Left renal cortex interstitium (tissue), 4 donors: ENCODE measurements at places on chromosomes 2 and 18.

DNA sequence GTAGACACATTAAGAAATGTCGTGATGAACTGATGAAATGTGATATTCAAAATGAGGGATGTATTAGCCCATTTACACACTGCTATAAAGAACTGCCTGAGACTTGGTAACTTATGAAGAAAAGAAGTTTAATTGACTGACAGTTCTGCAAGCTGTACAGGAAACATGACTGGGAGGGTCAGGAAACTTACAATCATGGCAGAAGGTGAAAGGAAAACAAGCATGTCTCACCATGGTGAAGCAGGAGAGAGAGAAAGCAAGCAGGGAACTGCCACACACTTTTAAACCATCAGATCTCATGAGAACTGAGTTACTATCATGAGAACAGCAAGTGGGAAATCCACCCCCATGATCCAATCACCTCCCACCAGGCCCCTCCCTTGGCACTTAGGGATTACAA lies 1010.8 kb upstream of the CELF4 start:
- DNase-seq = no peak

DNA sequence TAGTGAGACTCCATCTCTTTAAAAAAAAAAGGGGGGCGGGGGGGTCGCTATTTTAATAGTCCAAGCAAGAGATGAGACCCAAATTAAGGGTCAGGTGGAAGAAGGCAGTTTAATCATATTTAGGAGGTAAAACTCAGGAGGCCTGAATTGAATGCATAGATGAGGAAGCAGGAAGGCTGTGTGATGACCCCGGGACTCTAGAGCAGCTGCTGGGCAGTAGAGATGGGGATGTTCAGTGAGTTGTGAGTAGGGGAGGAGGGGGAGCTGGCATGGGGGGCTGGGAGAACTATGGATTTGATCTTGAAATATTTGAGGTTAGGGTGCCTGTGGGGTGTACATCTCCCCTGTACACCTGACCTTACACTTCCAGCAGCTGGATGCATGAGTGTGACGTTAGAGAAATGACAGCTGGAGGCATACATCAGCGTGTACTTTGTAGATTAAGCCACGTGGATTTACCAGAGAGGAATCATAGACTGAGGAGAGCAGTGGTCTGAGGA lies 41.0 kb downstream of the GALM start:
- no peak for DNase-seq

DNA sequence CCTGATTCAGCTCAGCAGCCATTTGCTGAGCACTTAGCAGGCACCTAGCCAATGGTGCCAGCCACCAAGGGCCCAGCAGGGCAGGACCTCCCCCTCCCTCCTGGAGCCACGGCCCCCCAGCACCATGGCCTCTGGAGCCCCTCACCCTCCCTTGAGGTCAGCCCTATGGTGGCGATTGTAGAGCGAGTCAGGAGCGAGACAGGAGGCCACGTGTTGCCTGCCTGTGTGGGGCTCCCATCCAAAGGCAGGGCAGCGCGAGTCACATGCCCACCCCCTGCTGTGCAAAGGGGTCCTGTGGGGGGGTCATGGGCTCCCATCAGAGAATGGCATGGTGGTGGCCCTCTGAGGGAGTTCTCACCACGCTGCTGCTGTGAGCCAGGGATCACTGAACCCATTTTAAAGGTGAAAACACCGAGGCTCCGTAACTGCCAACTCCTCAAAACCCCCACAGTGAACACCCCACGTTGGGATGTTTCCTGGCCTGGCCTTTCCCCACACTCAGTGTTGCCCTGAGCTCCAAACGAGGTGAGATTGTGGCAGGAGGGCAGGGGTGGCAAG lies 35.6 kb downstream of the RAMP1 start:
- no peak for DNase-seq

DNA sequence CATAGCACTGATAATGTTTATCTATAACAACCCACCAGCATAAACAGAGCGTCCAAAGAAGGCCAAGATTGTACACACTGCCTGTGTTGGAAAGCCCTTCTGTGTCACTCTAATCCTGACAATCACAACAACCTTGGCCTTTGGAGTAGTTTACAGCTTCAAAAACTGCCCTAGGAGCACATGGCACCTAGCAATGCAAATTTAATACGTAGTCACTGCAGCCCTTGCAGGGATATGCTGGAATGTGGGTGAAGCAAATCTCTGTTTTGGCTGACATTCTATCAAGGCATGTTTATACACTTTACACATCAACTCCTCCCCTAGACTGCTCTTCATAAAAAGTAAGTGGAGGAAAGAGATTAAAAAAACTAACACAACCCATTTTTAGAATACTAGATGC lies 66.8 kb downstream of the GRB14 start:
- DNase-seq = no peak

- no peak for DNase-seq
Measured at GRCh38 chr18:30451981-30452380, 590.6 kb downstream of the DSC3 start.

- no peak for DNase-seq
Measured at GRCh38 chr2:73939419-73939818, 12.7 kb downstream of the DGUOK start.

GRCh38 chr2:105405291-105405690 lies 6.4 kb upstream of the FHL2 start:
- no peak for DNase-seq

DNA sequence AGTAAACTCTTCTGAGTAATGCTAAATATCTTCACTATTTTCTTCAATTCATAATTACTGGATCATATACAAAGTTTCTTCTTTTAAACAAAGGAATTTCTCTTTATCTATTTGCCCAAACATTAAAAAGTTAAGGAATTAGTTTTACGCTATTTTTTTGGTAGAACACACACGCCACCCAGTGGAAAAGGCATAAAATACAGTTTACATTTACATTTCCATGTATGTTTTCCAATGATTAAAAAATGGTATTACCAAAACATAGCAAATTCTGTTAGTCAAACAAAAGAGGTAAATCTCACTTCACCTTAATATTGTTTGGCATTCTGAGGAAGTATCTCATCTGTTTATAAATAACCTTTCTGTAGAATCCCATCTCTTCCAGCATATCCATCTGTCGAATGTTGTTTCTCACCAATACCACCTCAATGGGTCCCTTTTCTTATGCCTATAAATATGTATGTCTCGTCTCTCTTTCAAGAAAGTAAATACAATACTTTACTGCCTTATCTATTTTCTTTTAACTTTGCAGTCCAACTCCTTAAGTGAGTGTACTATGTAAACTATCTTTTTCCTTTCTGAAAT lies 7.2 kb downstream of the BOLL start:
- DNase-seq = peak; percentile 4

- DNase-seq = no peak
Measured at GRCh38 chr2:140775411-140775810, 1355.4 kb downstream of the LRP1B start.

DNA sequence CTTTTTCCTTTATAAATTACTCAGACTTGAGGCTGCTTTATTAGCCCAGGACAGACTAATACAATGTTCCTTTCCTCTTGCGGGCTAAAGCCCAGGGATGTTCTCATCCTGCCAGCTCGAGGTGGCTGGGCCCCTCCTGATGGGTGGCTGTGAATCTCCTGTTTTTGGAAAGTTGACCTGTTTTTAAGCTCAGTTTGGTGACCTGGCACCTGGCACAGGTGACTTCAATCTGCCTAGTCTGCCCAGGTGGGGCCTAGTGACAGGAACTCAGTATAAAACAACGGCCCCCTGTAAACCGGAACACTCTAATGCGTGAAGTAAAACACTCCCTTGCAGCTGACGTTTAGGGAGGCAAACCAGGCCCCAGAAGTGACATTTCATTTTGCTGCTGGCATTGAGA lies 92.7 kb upstream of the SNTG2 start:
- no peak for DNase-seq

- no peak for DNase-seq
Measured at GRCh38 chr2:63345285-63345633, 243.0 kb downstream of the WDPCP start.

DNA sequence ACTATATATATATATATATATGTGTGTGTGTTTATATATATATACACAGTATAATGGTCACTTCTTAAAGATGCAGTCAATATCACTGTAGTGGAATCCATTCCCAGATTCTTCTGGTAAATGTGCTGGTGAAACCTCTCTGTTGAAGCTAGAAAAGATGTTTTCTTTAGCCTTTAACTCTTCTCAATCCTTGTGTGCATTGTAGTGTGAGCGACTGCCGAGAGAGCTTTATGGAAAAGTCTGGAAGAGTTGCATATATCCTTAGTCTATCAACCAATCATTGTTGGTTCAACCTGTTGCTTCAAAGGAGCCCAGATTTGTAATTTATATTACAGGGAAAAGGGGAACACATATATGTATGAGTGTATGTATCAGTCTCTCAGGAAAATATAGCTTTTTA lies 27.7 kb downstream of the SLC66A3 start:
- no peak for DNase-seq

- no peak for DNase-seq
Measured at GRCh38 chr2:86031151-86031550, 74.5 kb downstream of the POLR1A start.

- DNase-seq = no peak
Measured at GRCh38 chr2:99088017-99088416, 53.5 kb upstream of the C2orf15 start.

- DNase-seq = no peak
Measured at GRCh38 chr18:57447154-57447621, 12.0 kb downstream of the ONECUT2 start.

GRCh38 chr18:45637546-45638327 lies 22.5 kb downstream of the SLC14A2 start:
- no peak for DNase-seq

DNA sequence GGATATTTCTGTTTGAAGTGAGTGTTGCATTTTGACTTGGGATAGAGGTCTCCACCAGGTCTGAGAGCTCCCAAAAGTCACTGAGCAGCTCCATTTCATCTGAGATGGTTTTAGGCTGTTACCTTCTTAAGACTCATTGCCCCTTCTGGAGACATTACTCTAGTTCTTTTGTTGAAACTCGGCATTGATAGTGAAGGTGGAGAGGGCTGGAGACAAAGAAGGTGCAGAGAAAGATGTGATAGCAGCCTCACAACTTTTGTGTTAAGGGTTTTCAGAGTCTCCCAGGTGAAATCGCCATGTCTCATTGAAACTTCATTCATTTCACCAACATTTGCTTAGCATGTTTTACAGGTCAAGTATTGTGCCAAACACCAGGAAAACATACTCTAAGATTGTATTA lies 219.6 kb downstream of the INSIG2 start:
- no peak for DNase-seq

GRCh38 chr2:44470151-44470550 lies 108.4 kb downstream of the CAMKMT start:
- no peak for DNase-seq

DNA sequence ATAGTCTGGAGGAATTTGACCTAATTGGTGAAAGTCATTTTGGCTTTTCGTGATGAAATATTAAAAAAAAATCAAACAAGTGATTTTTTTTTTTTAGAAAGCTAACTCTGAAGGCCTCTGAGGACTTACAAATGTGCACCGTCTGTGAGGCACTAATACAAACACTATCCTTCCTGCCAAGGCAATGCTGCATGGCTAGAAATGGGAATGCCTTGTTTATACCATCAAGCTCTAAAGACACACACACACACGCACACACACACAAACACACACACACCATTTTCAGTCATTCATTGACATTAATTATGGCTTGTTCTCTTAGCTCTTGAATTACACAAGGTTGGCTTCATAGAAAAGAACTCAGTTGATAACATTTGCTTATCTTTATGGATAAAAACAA lies 1242.0 kb upstream of the ACVR2A start:
- no peak for DNase-seq

- DNase-seq = no peak
Measured at GRCh38 chr18:6397931-6398566, 16.7 kb downstream of the L3MBTL4 start.

GRCh38 chr2:99096728-99097127 lies 44.8 kb upstream of the C2orf15 start:
- no peak for DNase-seq

GRCh38 chr2:197285361-197285760 lies 25.2 kb downstream of the ANKRD44 start:
- no peak for DNase-seq

DNA sequence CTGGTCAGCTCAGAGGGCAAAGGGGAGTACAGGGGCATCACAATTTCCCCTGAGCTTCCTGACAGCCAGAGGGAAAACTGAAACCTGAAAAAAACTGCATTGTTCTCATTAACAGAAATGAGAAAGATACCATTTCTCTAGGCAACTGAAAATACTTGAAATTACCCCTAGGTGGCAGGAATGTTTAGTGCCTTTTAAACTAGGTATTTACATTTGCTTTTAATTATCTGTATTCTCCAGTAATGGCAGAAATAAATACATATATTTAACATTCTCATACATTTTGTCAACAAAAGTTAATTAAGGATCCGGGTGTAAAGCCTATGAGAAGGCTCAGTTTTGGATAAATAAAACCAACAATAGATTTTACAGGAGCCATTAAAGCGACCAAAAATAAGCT lies 34.5 kb downstream of the RPL31 start:
- DNase-seq = no peak

- no peak for DNase-seq
Measured at GRCh38 chr2:159362094-159362493, 75.6 kb upstream of the WDSUB1 start.

DNA sequence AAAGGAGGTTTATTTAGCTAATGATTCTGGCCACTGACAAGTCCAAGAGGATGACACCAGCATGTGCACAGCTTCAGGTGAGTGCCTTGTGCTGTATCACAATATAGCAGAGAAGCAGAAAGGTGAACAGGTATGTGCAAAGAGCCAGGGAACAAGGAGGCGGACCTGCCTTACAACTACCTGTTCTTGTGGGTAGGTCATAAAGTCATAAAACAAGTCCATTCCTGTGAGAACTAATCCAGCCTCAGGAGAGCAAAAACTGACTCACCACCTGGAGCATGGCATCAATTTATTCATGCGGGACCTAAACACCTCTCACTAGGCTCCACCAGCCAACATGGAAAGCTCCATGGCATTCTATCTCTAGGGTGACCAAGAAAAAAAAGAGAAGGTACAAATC lies 234.2 kb downstream of the ASXL3 start:
- DNase-seq = no peak

- DNase-seq = no peak
Measured at GRCh38 chr2:180644709-180645108, 335.7 kb upstream of the UBE2E3 start.

- no peak for DNase-seq
Measured at GRCh38 chr2:205103699-205104098, 558.4 kb downstream of the PARD3B start.
